ENCODE measurements at places on chromosomes 3 and 15.

GRCh38 chr15:90042766-90043529, 41.8 kb downstream of the ZNF710 start:
- DNase-seq, result no peak

DNA sequence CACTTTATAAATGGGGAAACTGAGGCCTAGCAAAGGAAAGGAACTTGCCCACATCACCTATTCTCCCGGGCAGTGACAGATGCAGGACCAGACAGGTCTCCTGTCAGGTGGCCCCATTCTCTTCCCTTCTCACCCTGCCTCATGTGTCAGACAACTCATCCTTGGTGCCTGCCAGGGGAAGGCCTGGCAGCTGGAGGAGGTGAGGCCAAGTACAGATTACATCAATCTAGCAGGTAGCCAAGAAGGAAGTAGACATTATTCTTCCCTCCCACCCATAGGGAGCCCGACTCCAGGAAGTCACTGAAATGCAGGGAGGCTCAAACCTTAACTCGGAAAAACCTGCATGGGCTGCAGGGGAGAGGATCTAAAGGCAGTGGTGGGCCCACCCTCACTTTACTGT, 39.6 kb downstream of the DAPK2 start:
- no peak for DNase-seq

DNA sequence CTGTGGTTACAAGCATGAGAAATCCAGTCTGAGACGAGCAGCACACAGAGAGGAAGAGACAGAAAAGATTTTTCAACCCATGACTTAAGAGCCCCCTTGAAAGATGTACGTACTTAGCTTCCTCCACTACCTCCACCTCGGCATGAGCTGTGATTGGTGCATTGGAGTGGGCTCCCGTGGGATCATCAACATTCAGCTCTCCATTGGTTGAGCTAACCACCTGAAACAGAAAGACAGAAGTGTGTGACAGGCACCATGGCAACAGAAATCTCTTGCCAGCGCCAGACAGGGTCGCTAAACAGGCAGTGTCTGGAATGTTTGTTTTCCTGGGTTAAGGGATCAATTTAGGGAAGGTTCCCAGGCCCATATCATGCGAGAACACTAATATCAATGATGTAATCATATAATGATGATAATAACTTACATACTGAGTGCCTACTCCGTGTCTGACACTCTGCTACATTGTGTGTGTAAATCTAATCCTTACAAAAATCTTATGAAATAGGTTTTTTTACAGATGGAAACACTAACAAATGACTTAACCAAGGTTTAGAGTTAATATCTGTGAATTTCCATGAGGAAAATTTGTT, 17.5 kb upstream of the PPIB start:
- DNase-seq, result no peak

DNA sequence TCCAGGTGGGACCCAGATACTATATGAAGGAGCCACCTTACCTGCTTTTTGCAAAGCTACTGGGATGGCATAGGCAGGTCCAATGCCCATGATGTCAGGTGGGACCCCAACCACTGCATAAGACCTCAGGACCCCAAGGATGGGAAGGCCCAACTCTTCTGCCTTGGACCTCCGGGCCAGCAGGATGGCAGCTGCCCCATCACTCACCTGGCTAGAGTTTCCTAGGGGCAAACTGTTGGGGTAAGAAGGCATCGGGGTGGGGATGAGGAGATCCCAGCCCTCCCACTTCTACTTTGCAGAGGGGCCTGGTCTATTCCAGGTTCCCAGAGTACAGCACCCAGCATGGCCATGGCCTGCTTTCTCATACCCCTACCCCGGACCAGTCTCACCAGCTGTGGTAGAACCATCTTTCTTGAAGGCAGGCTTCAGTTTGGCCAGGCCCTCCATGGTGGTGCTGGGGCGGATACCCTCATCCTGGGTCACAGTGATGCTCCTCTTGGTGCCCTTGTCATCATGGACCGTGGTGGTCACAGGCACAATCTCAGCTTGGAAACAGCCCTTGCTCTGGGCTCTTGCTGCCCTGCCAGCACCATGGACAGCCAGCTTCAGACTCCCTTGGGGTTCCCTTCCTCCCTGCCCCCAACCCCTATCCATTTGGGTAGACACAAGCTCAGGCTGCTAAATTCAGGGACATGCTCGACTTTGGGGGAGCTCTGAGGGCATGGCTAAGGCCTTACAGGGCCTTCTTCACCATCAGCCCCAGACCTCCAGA, 10.6 kb downstream of the ACAA1 start:
- DNase-seq, result no peak

DNA sequence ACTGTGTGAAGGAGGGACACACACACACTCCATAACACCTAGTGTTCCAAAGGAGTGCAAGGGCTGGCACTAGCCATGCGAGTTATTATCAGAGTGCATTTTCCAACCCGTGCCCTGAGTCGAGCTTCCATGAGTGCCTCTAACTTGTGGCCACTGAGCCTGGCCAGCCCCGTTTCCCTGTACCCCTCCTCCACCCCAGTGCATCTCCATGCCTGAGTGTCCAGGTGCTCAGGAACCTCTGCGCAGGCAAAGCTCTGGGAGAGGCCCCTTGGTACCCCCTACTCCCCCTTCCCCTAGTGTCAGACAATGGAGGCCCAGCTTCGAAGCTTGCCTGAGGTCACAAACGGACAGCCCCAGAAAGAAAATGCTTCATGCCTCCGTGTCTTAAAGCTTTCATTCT, 45.2 kb upstream of the HES1 start:
- DNase-seq, result no peak

GRCh38 chr3:105062853-105063252, 303.9 kb upstream of the ALCAM start:
- no peak for DNase-seq

DNA sequence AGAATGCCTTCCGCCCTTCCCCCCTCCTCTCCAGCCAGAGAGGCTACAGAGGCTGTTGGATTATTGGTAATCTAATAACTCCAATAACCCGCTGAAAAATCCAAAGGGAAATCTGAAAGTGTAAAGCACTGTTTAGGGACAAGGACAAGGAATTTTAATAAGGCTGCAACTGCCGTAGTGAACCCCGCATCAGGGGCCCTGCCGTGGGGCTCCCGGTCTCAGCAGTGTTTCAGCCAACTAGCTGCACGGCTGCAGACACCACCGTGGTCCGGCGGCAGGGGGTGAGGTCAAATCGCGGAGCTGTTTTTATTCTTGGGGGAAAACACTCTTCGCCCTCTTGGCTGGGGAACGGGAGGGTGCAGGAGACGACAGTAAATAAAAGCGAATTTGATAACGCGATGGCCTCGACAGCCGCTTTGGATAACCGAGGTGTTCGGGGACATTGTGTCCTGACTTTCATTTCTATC, 6.1 kb downstream of the BCL6 start:
- no peak for DNase-seq

DNA sequence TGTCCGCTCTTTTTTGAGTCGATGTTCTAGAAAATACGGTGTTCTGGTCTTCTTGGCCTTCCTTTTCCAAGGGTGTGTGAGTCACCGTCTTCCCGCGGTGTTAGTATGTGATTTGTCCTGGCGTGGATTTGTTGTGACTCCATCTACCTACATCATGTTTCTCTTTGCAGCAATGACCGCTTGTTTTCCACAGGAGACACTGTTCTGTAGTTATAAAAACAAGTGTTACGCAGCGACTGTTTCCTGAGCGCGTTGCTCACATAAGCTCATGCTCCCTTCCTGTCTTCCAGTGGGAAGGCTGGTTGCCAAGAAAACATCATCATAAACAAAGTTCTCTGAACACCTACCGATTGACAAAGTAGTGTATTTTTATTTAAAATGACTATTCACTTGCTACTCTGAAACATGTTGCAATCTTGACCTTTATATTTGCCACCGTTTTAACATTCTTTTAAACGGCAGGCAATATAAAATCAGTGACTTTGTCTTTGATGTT, 19.0 kb downstream of the USP13 start:
- DNase-seq, result no peak

GRCh38 chr15:37425541-37425940, 325.2 kb upstream of the MEIS2 start:
- no peak for DNase-seq

GRCh38 chr3:18238332-18238731, 186.8 kb downstream of the SATB1 start:
- DNase-seq, result no peak

All from AG09319 (cell line).